ENCODE measurements at places on chromosomes 7 and 10.

GRCh38 chr7:155998328-155998691 is 186.0 kb upstream of the SHH start:
- DNase-seq: no peak

- DNase-seq: no peak
These were observed 43.8 kb downstream of the VWC2 start for GRCh38 chr7:49817279-49817678.

- DNase-seq: peak; percentile 92
These were observed 17.3 kb downstream of the TPK1 start for GRCh38 chr7:144818511-144818910.

DNA sequence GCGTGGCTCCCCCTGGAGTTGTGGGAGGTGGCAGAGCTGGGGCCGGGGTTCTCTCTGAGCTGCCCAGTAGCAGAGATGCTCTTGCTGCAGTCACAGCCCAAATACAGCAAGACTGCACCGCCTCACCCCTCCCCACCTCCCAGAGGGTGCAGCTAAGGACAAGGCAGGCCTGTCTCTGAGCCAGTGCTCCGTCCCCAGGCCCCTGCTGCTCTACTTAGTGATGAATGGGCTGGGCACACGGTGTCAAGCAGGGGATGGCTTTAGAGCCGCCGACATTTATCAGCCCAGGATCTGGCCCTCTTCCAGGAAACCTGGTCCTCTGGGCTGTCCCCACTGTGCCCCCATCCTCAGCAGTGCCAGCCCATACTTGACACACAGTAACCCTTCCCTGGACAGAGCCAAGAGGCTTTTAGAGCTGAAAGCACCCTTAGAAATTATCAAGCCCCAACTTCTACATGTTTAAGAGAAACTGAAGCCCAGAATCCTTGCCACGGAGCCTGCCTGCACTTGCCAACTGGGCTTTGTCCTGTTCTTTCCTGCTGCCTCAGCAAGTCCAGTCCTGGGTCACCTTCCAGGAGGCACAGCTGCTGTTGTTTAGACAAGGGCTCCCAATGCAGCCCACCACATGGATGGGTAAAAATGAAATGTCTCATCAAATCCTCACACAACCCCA is 137.1 kb upstream of the UNC5B start:
- no peak for DNase-seq

- no peak for DNase-seq
These were observed 70.9 kb upstream of the CTBP2 start for GRCh38 chr10:125231116-125231812.

GRCh38 chr7:15915686-15916293 is 229.3 kb upstream of the MEOX2 start:
- DNase-seq: no peak

DNA sequence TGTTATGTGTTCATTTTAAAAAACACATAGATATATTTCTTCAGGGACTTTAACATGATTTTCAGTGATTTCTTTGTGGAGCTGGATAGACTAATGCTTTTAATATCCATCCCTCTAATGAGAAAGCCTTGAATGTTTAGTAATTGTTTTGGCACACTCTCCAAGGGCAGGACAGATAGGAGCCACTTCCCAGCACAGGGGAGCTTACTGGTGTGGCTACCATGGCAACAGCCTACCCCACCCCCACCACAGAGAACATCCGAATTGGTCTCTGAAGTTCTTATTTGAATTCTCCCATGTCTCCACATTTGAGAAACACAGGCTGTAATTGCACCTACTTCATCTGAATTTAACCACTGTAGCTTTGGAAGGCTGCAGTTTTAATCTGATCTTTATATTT is 87.7 kb downstream of the PRKG1 start:
- DNase-seq: no peak

- DNase-seq: no peak
These were observed 72.5 kb upstream of the GSDME start for GRCh38 chr7:24829787-24830186.

DNA sequence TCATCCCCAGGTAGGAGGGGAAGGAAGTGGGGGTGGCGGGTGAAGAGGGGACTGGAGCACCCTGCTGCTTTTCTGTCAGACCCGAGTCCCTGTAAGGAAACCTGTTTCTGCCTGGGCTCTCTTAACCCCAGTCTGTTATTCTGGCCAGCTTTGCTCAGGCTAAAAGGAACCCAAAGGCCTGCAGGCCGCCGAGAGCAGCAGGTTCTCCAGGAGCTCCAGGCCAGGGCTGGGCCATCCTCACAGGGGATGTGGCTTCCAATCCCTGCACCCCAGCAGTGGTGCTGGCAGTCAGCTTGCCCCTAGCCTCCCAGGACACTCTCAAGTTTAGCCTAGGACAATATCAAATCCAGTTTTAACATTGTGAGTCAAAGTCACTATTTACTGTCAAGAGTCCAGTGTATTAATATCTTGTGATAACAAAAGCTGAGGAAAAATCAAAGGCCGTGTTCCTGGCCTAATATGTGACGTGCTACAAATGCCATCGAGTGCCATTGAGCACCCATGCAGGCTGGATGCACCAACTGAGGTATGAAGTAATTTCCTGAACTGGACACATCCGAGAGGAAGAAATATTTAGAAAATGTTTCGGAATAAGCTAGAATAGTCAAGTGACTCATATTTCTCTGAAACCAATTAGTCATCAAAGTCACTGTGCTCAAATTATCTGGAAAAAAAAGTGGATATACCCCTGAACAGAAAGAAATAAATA is 7.0 kb downstream of the PKD1L1 start:
- DNase-seq: no peak

DNA sequence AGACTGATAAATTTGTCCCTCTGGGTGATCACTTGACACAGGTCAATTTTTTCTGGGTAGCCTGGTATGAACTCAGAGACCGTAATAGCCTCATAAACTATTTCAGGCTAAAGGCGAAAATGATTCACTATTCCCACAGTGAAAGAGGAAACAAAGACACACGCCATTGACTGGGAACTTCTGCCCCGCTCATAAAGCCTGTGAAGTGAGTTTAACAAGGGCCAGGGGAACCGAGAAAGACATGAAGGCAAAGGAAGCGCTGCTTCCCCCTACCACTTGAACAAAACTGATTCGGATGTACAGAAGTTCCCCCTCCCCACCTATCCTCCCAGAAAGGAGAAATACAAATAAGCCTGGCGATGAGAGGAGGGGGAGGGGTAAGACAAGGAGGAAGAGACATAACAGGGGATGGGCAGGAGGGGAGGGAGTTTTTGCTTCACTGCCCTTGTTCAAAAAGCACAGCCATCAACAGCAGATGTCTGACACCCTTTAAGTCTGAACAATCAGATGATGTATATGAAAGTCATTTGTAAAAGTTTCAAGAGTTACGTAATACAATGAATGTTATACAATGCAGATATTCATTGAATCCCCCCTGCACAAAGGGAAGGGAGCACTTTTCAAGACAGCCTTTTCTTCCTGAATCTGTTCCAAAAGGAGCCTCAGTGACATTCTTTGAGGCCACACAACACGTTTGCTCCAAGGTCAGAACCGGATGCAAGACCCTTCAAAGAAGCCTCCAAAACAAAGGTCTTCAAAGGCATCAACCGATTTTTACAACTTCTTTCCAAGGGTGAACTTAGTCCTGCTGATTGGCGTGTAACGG is 734 bp downstream of the ABCB4 start:
- DNase-seq: peak; percentile 34

- DNase-seq: no peak
These were observed 23.5 kb upstream of the PTN start for GRCh38 chr7:137366995-137367394.

DNA sequence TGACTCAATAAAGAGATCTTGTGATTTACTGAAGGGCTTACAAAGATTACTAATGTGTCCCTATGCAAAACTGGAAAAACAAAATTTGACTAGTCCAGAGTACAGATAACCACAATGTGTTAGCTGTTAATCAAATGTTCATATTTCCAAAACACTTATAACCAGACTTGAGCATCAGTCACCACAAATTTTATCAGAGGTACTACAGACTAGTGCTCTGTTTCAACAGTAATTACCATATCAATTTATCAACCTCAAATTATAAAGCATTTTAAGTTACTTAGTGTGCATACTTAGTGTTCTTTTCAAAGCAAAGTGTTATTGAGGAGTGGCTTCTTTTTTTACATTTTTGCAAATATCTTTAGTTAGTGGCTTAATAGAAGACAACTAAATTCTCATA is 765.9 kb downstream of the GRM8 start:
- no peak for DNase-seq

DNA sequence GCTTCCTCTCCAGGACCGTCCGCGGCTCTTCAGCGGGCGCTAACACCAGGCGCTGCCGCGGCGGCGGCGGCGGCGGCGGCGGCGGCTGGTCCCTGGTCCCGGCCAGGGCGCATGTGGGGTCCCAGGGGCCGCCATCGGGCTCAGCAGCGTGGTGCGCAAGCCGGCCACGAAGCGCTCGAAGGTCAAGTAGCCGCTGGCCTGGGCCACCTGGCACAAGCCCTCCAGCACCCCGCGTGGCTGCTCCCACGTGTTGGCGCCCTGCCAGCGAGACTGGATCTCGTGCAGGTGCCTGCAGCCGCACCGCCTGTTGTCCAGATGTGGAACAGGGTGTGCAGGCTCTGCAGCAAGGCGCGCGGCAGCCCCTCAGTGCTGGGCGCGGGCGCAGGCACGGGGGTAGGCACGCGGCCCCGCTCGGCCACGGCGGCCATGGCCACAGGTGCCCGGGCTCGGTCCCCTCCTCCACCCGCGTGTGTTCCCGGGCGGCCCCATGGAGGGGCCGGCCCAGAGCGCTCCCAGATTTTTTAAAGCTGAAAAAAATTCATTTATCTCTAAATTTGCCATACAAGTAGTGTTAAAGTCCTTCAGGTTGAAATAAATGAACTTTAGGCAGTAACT is 884.2 kb upstream of the ZNF722 start:
- no peak for DNase-seq

DNA sequence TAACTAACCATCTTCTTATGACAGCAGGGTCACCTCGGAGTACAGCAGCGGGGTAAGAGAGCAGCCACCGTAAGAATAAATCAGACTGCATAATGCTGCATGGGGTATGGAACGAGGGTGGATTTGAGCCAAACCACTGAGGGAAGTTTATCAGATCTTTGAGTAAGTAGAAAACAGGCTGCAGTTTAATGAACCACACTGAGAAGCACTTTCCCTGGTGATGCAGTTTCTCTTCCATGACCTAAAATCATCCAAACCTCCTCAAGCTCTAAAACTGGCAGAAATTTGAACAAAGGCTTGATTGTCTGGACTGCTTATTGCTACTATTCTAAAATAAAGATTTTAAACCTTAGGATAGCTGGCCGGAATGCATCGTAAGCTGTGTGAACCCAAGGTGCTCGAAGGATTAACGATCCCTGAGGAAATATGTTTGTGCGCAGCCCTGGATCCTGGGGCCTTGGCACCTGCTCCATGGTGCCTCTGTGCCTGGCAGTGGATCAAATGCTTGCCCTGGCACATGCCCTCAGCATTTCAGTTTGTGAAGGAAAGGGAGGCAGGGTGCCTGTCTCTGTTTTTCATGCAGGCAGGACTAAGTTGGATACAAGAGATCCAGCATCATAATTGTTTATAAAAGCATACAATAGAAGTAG is 322.7 kb downstream of the LHFPL3 start:
- DNase-seq: peak; percentile 55

GRCh38 chr7:79598351-79598750 is 144.9 kb upstream of the MAGI2 start:
- DNase-seq: no peak

- peak; percentile 89 for DNase-seq
These were observed 40.0 kb downstream of the SYPL1 start for GRCh38 chr7:106071999-106072714.

GRCh38 chr7:157432957-157433576 is 96.3 kb downstream of the DNAJB6 start:
- DNase-seq: peak; percentile 39

GRCh38 chr7:47508389-47509380 is 73.2 kb downstream of the TNS3 start:
- DNase-seq: no peak

- no peak for DNase-seq
These were observed 21.2 kb upstream of the BLOC1S2 start for GRCh38 chr10:100307684-100308083.

- no peak for DNase-seq
These were observed 2.8 kb downstream of the SPRN start for GRCh38 chr10:133421336-133422222.

- DNase-seq: no peak
These were observed 88.9 kb upstream of the NEBL start for GRCh38 chr10:20986049-20986448.
